Ovary (tissue), 10 donors: ENCODE measurements at places on chromosomes 13 and 19. TPM values are rescaled to one million over a fixed set of nuclear protein-coding genes. Genes with fewer than 3 reads are reported as not detected.

DNA sequence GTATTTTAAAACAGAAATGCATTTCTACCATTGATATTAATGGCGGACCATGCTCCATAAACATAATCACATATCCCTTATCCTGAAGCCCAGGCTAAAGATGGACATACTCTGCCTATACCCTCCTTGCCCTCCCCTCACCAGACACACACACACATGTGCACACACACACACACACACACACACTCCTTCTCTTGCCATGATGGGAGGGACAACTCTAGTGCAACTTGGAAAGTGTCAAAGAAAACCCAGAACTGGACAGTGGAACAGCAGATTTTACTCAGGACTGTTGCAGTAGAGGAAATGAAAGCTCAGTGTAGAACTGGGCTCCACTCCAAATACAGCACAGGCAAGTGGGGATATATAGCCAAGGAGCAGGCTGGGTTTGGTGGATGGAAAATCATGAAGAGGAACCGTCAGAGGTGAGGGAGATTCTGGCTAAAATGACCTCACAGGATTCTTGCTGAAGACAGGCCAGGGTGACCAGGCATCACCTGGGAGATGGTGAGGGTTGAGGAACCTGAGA is 40.8 kb downstream of the TNFRSF19 start:
- no peaks in the 10 kb centered on the region for H3K36me3 ChIP-seq
- H3K27me3 ChIP-seq = no peaks in the 10 kb centered on the region
- H3K27ac ChIP-seq = no peak overlapping the region
- no peak overlapping the region for H3K4me3 ChIP-seq
- peaks cover 12% of the 10 kb centered on the region for H3K4me1 ChIP-seq
- no peak for DNase-seq

Gene MAP2K2
- total RNA-seq = 61.7 TPM

- H3K4me1 ChIP-seq = no peaks in the 10 kb centered on the region
- no peak for DNase-seq
- H3K27ac ChIP-seq = no peak overlapping the region
- H3K27me3 ChIP-seq = peaks cover 5% of the 10 kb centered on the region
These were observed 862.8 kb downstream of the PCDH9 start for GRCh38 chr13:66367356-66367755.

DNA sequence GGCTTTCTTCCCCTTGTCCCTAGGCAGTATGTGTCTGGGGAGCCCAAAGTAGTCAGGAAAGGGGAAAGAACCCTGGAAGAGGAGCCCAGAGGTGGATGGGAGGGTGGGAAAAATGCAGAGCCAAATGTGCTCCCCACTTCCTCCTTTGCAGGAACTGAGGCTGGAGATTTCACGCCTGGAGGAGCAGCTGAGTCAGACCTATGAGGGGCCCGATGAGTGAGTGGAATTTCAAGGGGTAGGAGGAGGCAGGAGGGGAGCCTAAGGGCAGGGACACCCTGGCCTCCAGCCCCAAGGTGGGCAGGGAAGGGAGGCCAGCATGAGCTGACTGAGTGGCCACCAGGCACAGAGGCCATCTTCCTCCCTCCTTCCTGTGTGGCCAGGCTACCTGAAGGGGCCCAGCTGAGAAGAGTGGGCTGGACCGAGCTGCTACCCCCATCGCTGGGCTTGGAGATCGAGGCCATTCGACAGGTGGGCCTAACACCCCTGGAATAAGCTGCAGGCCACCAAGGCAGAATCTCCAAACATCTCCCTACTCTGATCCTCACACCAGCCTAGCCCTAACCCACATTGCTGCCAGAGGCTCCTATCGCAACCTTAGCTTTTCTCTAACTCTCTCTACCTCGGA is 14.3 kb downstream of the PTH2 start:
- no peak overlapping the region for H3K27ac ChIP-seq
- no peaks in the 10 kb centered on the region for H3K4me1 ChIP-seq
- no peaks in the 10 kb centered on the region for H3K27me3 ChIP-seq
- DNase-seq = no peak
- no peak overlapping the region for H3K4me3 ChIP-seq

Gene C13orf46
- 2.0 TPM for total RNA-seq

DNA sequence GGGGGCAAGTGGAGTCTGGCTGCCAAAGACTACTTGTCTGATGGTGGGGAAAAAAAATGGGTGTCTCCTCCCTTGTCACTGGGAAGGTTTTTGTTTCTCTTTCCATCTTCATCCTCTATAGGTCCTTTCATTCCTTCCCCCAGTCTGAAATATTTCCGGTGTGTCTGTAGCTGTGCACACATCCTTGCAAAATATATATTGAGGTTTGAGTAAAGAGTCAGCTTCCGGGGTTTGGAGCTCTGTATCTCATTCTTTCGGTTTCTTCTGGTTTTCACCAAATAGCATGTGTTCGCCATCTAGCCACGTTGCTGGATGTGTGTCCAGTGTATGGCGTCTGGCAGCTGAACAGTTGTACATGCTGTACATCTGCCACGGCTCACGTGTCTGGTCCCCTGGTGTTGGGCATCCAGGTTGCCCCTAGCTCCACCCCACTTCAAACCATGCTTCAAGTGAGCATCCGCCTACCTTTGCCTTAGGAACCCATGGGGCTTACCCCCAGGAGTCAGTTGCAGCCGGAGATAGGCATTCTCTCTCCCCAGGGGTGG is 142.2 kb downstream of the SIPA1L3 start:
- H3K27ac ChIP-seq = no peak overlapping the region
- no peak for DNase-seq
- no peaks in the 10 kb centered on the region for H3K36me3 ChIP-seq
- H3K4me1 ChIP-seq = no peaks in the 10 kb centered on the region

DNA sequence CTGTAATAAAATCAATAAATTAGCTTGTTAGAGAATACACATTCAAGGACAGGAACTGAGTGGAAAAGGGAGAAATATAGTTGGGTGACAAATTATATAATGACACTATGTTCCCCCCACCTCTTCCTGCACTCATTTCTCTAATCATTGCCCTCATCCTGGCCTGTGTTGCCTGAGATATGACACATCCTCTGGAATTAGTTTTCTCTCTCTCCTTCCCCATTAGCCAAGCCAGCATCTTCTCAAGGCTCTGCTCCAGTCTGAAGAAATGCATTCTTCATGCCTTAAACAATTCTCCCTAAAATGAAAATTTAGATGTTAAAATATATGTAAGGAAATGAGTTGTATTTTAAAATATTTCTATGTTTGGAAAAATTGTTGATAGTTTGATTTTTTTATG is 280.3 kb downstream of the POU4F1 start:
- H3K4me1 ChIP-seq = no peaks in the 10 kb centered on the region
- DNase-seq = no peak
- H3K27me3 ChIP-seq = no peaks in the 10 kb centered on the region

GRCh38 chr19:14118165-14119051 is 846 bp upstream of the PRKACA start:
- peak; percentile 90 for DNase-seq
- no peaks in the 10 kb centered on the region for H3K36me3 ChIP-seq
- peaks cover 29% of the 10 kb centered on the region for H3K4me1 ChIP-seq
- H3K27ac ChIP-seq = peak overlapping the region; percentile 92

DNA sequence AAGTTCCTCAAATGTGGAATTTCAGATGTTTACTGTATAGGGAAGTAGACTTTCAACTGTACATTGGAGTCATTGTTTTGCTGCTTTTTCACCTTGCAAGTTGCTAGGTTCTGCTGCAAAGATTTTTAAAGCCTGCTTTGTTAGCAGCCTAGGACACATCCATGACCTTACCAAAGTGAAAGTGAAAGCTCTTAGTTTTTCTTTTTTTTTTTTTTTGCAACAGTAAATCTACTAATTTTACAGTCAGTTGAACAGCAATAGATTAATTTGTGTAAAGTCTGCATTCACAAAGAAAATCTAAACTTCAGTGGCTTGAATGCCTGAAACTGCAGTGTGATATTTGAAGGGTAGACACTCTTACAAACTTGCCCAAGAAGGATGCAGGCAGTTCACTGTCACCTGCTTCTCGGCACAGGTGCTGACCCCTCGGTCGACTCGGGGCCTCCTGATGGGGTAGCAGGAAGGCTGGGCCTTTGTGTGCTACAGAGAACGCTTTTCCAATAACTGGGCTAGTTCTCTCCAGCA is 5.0 kb upstream of the MTIF3 start:
- H3K27me3 ChIP-seq = no peaks in the 10 kb centered on the region
- H3K4me1 ChIP-seq = no peaks in the 10 kb centered on the region
- no peaks in the 10 kb centered on the region for H3K36me3 ChIP-seq
- DNase-seq = no peak
- H3K27ac ChIP-seq = no peak overlapping the region

DNA sequence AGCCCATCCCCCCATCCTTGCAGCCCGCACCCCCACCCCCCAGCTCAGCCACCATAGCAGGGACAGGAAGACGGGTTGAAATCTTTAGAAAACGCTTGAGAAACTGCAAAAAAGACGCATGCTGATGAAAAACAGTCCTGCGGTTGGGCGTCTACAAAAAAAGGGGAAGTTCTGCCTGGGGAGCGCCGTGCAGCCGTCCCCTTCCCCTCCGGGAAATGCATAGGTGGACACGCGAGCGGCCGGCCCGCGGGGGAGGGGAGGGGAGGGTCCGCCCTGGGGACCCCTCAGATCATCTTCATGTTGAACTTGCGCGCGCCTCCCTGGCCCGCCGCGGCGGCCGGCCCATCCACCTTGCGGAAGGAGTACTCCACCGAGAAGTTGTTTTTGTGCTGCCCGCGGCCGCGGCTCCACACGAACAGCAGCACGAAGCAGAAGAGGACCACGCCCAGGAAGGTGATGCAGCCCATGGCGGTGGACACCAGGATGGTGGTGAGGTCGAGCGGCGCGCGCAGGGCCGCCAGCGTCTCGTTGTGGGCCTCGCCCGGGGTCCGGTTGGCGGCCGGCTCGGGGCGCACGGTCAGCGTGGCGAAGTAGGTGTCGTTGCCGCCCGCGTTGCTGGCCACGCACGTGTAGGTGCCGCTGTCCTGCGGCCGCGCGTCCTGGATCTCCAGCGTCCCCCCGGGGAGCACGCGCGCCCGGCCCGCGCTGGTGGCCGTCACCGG is 7.9 kb upstream of the PEAK3 start:
- H3K27ac ChIP-seq = no peak overlapping the region
- peaks cover 11% of the 10 kb centered on the region for H3K27me3 ChIP-seq
- no peak for DNase-seq
- peaks cover 12% of the 10 kb centered on the region for H3K4me1 ChIP-seq
- peak overlapping the region; percentile 1 for H3K4me3 ChIP-seq

DNA sequence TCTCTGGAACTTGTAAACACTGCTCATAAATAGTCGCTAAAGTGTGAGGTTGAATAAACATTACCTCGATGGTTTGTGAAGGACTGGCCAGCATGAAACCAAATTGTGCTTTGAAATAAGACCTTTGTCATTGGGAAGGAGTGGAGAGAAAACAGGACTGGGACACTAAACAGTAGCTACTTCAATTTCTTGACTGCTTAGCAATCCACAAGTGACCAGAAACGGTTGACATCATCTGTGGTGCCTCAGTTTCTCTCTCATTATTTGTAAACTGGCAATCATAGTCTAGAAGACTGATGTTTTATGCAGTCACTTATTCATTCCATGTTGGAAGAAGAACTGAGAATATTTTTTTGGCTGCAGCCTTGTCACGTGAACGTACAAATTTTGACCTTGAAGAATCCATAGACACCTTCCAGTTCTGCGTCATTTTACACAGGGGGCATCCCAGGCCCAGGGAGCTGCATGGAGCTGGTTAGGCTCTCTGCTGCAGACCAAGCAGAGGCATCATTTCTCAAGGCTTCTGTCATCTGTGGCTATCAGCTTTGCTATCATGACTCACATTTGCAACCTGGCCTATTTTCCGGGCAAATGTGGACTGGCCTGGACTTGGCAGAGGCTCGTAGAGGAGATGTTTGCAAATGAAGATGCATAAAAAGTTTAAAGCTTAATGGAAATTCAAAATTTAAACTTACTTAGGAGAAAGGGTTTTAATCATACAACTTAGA is 391.8 kb downstream of the FGF9 start:
- H3K27ac ChIP-seq = no peak overlapping the region
- DNase-seq = no peak
- no peak overlapping the region for H3K4me3 ChIP-seq
- no peaks in the 10 kb centered on the region for H3K27me3 ChIP-seq
- H3K36me3 ChIP-seq = no peaks in the 10 kb centered on the region

DNA sequence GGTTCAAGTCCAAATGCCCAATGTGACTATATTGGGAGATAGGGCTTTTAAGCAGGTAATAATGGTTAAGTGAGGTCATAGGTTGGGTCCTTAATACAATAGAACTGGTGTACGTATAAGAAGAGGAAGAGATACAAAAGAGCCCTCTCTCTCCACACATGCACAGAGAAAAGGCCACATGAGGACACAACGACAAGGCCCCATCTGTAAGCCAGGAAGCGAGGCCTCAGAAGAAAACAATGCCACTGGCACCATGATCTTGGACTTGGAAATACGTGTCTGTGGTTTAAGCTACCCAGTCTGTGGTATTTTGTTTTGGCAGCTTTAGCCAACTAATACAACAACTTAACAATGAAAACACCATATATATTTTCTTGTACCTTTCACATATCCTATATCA is 23.4 kb upstream of the RFC3 start:
- H3K27me3 ChIP-seq = no peaks in the 10 kb centered on the region
- H3K4me3 ChIP-seq = no peak overlapping the region
- no peaks in the 10 kb centered on the region for H3K36me3 ChIP-seq

Gene TMEM59L
- not detected for total RNA-seq

- H3K4me3 ChIP-seq = peak overlapping the region; percentile 100
- no peak for DNase-seq
- H3K27me3 ChIP-seq = no peaks in the 10 kb centered on the region
- H3K4me1 ChIP-seq = no peaks in the 10 kb centered on the region
- H3K36me3 ChIP-seq = no peaks in the 10 kb centered on the region
These were observed 572 bp downstream of the UGGT2 start for GRCh38 chr13:96052656-96053002.

GRCh38 chr19:9883231-9883758 is 48.2 kb downstream of the PIN1 start:
- H3K27ac ChIP-seq = no peak overlapping the region
- H3K27me3 ChIP-seq = no peaks in the 10 kb centered on the region
- no peak overlapping the region for H3K4me3 ChIP-seq
- H3K4me1 ChIP-seq = no peaks in the 10 kb centered on the region
- no peaks in the 10 kb centered on the region for H3K36me3 ChIP-seq
- no peak for DNase-seq

Gene ZIK1
- 8.4 TPM for total RNA-seq

Gene DKKL1
- 2.0 TPM for total RNA-seq

DNA sequence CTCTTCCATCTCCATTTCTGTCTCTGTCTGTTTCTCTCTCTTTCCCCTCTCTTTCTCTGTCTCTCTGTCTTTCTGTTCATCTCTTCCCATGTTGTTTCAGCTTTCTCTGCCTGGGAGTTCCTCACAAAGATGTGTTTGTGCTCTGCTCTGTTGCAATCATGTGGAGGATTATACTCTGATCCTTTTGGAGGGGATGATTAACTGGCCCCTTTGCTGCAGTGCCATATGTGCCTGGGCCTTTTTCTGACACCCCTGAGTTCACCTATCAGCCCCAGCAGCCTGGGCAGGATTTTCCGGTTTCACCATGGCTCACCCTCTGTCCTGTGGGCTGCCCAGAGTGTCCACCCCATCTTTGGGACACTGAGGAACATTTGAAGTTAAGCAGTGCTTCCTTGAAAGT is 9.0 kb upstream of the TEX26 start:
- no peaks in the 10 kb centered on the region for H3K27me3 ChIP-seq
- DNase-seq = no peak
- H3K4me1 ChIP-seq = no peaks in the 10 kb centered on the region
- H3K4me3 ChIP-seq = no peak overlapping the region
- H3K27ac ChIP-seq = no peak overlapping the region

GRCh38 chr19:40403262-40403984 is 9.8 kb downstream of the PRX start:
- H3K27me3 ChIP-seq = no peaks in the 10 kb centered on the region
- no peaks in the 10 kb centered on the region for H3K36me3 ChIP-seq
- peaks cover 2% of the 10 kb centered on the region for H3K4me1 ChIP-seq
- DNase-seq = peak; percentile 86

Gene GPR12
- not detected for total RNA-seq
